ENCODE measurements at places on chromosomes 6 and 20.

DNA sequence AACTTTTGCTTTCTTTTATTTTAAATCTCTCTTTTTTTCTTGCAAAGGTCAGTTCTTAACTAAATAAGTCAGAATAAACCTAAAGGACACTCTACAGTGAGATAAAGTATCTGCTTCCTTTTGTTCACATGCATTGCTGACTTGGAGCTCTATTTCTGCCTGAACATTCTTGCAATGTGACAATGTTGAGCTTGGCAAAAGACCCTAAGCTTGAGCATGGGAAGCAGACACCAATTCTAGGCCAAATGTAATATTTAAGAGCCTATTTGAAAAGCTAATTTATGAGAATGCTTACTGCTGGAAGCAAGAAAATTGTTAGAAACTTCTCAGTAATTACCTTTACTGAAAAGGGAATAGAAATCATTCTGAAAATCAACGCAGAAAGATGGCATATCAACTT lies 556.2 kb downstream of the CBLN4 start:
- DNase-seq = no peak

- no peak for DNase-seq
Measured at GRCh38 chr6:21680611-21681010, 87.1 kb downstream of the SOX4 start.

- no peak for DNase-seq
Measured at GRCh38 chr6:90677440-90677839, 90.6 kb upstream of the MAP3K7 start.

DNA sequence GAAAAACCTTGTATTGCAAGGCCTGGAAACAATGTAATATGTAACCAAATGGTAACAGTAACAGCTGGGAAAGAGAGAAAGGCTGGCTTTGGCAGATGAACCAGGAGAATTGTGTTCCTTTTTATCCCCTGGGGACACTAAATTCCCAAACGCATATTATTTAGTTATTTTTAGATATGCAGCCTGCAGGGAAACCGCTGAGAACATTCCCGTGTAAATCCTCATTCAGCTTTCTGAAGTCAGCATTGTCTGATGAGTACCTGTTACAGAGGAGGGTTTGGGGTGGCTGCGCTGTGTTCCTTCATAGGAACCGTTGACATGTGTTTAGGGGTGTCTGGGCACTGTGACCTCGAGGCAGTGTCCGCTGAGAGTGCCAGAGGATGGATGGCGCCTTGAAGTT lies 101.3 kb downstream of the SMOC2 start:
- DNase-seq = no peak
